ENCODE measurements at places on chromosomes 4 and X.

- DNase-seq, result no peak
Measured at GRCh38 chr4:141530627-141531026, 105.8 kb upstream of the IL15 start.

- no peak for DNase-seq
Measured at GRCh38 chr4:39480902-39481695, 22.2 kb downstream of the LIAS start.

GRCh38 chrX:134868771-134869495 lies 121.9 kb upstream of the SMIM10 start:
- no peak for DNase-seq

DNA sequence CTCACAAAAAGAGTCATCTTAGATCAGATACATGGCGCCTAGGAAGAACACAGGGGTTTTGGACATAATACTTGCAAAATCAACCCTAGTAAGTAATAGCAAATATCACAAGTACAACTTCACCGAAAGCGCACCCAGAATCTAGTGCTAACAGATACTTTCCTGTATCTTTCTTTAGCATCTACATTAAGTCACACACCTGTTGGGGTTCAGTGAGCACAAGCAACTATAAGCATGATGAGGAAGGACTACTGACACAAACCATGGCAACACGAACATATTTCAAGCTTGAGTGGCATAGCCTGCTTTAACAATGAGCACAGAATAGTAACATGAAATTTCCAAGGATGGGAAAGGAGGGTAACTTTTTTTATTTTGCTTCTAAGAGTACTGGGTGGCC lies 116.1 kb downstream of the GPC3 start:
- DNase-seq, result no peak

DNA sequence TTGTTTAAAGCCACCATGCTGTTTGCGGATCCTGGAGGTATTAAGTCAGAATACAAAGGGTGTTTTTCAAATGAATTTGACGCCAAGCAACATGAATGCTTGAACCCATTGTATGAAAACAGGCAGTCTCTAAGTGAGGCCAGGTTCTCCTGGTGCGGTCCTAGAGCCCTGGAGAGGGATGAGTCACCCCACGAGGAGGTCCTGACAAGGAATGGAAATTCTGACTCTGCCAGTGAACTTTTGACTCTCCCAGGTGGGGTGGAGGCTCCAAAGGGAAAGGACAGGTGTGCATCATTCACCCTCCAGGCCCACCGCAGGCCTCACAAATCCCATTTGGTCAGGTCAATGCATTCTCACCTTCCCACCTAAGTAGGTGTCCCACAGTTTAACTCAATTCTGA lies 1.5 kb downstream of the TRIM2 start:
- no peak for DNase-seq

DNA sequence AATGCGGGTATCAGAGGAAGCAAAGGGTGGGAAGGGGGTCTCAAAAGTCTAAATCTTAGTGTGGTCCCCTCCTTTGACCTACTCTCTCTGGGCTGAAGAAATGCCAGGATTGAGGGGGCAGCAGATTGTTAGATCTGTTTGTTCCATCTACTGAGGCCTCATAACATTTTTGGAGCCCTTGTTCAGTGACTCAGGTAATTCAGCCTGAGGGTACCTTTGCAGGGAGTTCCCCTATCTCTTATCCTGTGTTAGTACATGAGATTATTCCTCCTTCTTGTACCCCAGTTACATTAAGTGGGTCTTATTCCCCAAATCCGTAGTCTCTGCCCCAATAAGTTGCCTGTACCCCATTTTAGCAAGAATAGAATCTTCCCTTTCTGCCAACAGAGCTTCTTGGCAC lies 79.0 kb downstream of the RTL9 start:
- no peak for DNase-seq

- DNase-seq, result no peak
Measured at GRCh38 chrX:36422368-36422767, 502.8 kb downstream of the CFAP47 start.

DNA sequence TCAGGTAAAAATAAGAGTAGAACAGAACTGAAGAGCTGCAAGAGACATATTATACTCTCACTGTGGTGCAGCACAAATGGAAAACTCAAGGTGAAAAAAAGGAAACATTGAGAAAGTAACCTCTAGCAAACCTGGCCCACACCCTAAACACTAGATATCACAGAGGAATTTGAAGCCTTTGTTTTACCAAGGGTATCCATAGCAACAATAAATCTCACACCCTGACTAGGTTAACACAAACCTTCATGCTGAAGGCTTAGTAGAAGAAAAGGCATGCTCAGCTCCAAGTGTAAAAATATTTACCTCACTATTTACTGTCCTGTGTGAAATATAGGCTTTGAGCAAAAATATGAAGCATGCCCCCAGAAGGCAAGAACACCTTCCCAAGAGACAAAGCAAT lies 61.9 kb upstream of the TAB3 start:
- DNase-seq, result no peak

DNA sequence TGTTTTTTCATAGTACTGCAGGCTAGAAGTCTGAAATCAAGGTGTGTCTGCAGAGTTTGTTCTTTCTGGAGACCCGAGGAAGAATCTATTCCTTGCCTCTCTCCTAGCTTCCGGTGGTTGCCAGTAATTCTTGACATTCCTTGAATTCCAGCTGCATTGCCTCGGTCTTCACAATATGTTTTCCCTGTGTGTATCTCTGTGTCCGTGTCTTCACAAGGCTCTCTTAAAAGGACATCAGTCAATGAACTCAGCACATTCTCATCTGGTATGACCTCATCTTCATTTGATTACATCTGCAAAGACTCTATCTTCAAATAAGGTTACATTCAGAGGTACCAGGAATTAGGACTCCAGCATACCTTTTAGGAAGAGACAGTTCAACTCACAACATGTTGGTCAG lies 163.4 kb downstream of the BANK1 start:
- no peak for DNase-seq

GRCh38 chr4:176614793-176615192 lies 177.9 kb downstream of the VEGFC start:
- no peak for DNase-seq

GRCh38 chrX:101265869-101266428 lies 25.2 kb downstream of the TAF7L start:
- DNase-seq, result no peak

- no peak for DNase-seq
Measured at GRCh38 chr4:52076731-52077130, 25.6 kb downstream of the SPATA18 start.

- DNase-seq, result no peak
Measured at GRCh38 chr4:3257103-3257555, 8.2 kb downstream of the MSANTD1 start.

GRCh38 chr4:111268769-111269414 lies 646.0 kb upstream of the PITX2 start:
- no peak for DNase-seq

DNA sequence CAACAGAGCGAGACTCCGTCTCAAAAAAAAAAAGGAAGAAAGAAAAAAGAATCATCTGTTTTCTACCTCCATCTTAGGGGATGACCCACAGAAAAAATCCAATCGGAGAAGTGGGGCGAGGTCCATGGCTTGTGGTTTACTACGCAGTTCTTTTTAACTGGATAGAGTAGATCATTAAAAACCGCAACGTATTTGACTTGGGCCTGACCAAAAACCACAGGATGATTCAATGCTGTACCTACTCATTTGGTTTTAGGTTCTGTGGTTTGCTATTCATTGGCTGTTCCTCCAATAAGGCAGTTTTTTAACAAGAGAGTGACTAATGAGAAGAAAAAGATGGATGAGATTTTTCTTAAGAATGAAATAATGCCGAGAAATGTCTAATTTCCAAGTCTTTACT lies 83.7 kb downstream of the FREM3 start:
- peak; percentile 58 for DNase-seq

DNA sequence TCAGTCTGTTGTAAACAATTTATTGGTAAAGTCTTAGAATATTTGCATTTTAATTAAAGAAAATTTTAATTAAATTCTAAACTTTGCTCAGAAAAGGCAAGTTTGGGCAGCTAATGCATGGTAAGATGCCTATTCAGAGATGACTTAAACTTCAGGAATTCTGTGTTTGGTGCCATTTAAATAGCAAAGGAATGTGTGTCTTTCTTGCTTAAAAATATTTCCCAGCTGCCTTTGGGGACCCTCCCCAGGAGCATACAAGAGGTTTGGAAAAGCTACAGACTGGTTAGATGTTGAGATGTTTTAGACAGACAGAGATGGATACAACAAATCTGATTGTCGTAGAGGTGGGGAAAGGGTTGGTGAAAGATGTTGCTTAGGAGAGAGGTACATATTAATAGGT lies 36.5 kb downstream of the AFF2 start:
- no peak for DNase-seq

DNA sequence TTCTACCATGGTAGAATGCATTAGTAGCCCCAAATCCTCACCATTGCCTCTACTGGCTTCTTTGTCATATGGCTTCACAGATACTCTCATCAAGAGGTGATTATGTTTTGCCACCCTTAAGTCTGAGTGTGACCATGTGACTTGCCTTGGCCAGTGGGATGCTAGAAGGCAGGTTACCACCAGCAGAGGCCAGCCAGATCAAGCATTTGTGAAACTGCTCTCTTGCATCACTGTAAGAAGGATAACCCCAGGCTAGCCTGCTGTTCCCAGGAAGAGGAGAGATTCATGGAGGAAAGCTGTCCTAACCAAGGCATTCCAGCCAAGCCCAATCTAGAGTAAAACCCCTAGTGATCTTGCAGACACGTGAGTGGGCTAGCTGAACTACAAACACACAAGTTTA lies 46.8 kb downstream of the USP46 start:
- no peak for DNase-seq

GRCh38 chrX:8815460-8816065 lies 14.4 kb upstream of the FAM9A start:
- DNase-seq, result peak; percentile 31

DNA sequence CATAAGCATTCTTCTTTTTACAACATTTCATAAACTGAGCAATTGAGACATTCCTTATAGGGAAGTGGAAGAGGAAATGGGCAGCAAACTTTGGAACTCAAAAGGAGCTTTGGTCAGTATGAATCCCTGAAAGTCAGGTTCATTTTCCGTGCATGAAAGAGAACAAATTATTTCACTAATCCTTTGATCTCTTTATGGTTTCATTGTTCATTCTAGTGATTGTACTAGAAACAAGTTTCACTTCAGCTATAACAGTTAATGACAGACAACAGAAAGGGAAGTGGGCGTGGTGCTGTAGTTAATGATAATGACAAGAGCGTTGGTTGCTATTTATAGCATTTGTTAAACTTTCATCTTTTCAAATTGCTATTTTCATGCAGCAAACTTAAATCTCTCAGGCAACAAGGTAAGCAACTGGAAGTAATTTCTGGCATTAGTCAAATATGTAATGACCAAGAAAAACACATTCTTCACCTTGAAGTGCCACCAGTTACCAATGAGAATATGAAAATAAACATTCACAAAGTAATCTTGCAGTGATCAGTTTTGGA lies 98.4 kb downstream of the AREG start:
- DNase-seq, result peak; percentile 21

- DNase-seq, result no peak
Measured at GRCh38 chr4:38620527-38621027, 43.4 kb upstream of the KLF3 start.

DNA sequence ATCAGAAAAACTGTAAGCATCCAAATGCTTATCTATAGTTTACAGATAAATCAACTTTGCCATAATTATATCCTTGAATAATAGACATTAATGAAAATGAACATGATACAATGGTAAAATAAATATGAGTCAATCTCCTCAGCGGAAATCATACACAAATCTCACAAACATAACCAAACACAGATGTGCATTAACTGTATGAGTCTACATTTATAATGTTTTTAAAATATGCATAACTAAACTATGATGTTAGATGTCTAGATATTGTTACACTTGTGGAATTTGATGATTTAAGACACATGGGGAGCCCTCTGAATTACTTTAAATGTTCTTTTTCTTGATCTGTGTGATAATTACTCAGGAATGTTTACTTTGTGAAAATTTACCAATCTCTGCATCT lies 951.2 kb downstream of the TECRL start:
- no peak for DNase-seq

GRCh38 chr4:150769248-150769647 lies 187.3 kb downstream of the MAB21L2 start:
- DNase-seq, result no peak

DNA sequence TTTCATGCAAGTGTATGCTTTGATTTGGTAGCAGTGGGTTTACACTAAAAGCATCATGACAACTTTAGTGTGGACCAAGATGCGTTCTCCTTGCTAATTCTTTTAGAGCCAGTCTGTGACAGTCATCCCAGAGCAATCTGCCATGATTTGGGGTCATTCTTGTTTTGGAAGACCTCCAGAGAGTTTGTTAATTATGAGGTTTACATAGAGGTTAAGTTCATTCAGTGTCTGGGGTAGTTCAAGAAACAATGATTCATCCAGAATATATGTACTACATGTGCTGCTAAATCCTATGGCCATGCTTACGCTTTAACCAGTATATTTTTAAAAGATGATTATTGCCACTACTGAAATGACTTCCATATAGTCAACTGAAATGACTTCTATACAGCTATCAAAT lies 328.5 kb upstream of the AGA start:
- DNase-seq, result no peak

DNA sequence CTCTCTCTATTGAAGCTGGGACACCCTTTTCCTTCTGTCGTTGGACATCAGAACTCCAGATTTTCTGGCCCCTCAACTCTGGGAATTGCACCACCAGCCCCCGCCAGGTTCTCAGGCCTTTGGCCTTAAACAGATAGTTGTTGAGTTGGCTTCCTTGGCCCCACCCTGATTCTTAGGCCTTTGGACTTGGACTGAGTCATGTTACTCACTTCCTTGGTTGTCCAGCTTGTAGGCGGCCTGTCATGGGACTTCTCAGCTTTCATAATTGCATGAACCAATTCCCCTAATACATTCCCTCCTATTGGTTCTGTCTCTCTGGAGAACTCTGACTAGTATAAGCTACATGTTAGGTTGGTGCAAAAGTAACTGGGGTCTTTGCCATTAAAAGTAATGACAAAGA lies 195.7 kb downstream of the GPAT3 start:
- DNase-seq, result no peak

GRCh38 chrX:123263270-123263669 lies 79.2 kb downstream of the GRIA3 start:
- DNase-seq, result no peak

- DNase-seq, result no peak
Measured at GRCh38 chr4:55503169-55503568, 43.5 kb downstream of the CLOCK start.

- DNase-seq, result no peak
Measured at GRCh38 chr4:187362937-187363857, 632.4 kb upstream of the ZFP42 start.

- peak; percentile 37 for DNase-seq
Measured at GRCh38 chrX:129655547-129656249, 942 bp upstream of the APLN start.
